ENCODE measurements at places on chromosomes 1 and 21.

DNA sequence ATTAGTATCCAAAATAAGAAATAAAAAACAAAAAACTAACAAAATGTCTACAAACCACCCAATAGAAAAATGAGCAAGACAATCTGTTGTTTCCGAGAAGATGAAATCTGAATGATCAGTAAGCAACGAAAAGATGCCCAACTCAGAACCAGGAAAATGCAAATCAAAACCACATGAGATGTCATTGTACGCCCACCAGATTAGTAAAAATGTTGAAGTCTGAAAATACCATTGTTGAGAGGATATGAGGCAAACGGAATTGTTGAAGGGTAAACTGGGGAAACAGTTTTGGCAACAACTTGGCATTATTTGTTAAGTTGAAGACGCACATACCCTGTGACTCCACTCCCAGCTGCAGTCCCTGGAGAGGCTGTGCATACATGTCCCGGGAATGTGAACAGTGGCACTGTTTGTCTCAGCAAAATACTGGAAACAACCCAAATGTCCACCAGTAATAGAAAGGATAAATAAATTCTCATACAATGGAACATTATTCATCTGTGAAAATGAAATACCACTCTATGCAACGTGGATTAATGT, 10.6 kb downstream of the ZBTB17 start:
- no peak for DNase-seq

DNA sequence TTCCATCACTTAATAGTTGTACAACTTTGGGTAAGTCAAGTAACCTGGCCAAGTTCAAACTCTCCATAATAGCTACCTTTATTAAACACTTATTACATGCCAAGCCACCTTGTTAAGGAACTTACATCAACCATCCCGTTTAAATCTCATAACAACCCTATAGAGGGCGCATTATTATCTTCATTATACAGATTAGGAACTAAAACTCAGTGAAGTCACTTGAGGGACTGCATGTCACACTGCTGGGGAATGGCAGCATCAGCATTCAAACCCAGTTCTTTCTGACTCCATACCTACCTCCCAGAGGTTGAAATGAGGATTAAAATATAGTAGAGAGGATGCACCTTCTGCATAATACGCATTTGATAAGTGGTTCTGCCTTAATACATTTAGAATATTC, 47.1 kb upstream of the PLA2G2C start:
- peak; percentile 22 for DNase-seq

- DNase-seq: no peak
These were observed 909.3 kb downstream of the LTN1 start for GRCh38 chr21:28083350-28083749.

GRCh38 chr1:7591565-7591964, 179.5 kb upstream of the VAMP3 start:
- no peak for DNase-seq

GRCh38 chr1:113929750-113930498, 800 bp downstream of the HIPK1 start:
- DNase-seq: peak; percentile 22

GRCh38 chr21:39319814-39320332, 6.4 kb upstream of the BRWD1 start:
- no peak for DNase-seq
